ENCODE measurements at places on chromosomes 4 and X. TPM values are rescaled to one million over a fixed set of nuclear protein-coding genes. Genes with fewer than 3 reads are reported as not detected.

The RAPGEF2 gene
- total RNA-seq: 27.7 TPM

The DGAT2L6 gene
- total RNA-seq: not detected

The ARAF gene
- 10.1 TPM for total RNA-seq

The CD38 gene
- total RNA-seq: 0.14 TPM

The NPY5R gene
- not detected for total RNA-seq

The PRPS2 gene
- 24.5 TPM for total RNA-seq

The HSFX1 gene
- 0.37 TPM for total RNA-seq

The TMPRSS11B gene
- total RNA-seq: not detected

The HMX1 gene
- total RNA-seq: not detected

The ODAPH gene
- total RNA-seq: not detected

The WDFY3 gene
- total RNA-seq: 43.0 TPM

The CXCR3 gene
- not detected for total RNA-seq

The TRO gene
- 14.0 TPM for total RNA-seq

The DDX60 gene
- total RNA-seq: 16.4 TPM

The GLUD2 gene
- total RNA-seq: 1.00 TPM

The APELA gene
- not detected for total RNA-seq

The AFP gene
- total RNA-seq: 0.55 TPM

The SMARCA1 gene
- 58.9 TPM for total RNA-seq
